T-helper 2 cell (primary cell): ENCODE measurements at places on chromosomes 16 and 17.

GRCh38 chr17:40177275-40177874 is at the start of gene RAPGEFL1:
Gene RAPGEFL1 (plus strand): TSS chr17:40177470. CDS start chr17:40177862, 392 bp downstream.
- DNase-seq: peak; percentile 90

DNA sequence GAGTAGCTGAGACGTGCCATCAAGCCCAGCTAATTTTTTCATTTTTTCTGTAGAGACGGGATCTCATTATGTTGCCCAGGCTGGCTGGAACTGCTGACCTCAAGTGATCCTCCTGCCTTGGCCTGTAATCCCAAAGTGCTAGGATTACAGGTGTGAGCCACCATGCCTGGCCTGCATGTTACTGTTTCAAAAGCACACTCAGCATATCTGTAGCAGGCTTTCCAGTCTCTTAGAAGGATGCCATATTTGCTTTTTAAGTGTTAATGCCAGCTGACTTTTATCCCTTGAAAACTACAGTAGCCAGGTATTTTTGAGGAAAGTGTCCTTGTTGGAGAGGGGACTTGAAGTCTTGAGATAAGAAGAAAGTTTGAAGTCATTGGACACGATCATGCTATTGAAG is 15.3 kb upstream of the SPAG9 start:
- DNase-seq: no peak

DNA sequence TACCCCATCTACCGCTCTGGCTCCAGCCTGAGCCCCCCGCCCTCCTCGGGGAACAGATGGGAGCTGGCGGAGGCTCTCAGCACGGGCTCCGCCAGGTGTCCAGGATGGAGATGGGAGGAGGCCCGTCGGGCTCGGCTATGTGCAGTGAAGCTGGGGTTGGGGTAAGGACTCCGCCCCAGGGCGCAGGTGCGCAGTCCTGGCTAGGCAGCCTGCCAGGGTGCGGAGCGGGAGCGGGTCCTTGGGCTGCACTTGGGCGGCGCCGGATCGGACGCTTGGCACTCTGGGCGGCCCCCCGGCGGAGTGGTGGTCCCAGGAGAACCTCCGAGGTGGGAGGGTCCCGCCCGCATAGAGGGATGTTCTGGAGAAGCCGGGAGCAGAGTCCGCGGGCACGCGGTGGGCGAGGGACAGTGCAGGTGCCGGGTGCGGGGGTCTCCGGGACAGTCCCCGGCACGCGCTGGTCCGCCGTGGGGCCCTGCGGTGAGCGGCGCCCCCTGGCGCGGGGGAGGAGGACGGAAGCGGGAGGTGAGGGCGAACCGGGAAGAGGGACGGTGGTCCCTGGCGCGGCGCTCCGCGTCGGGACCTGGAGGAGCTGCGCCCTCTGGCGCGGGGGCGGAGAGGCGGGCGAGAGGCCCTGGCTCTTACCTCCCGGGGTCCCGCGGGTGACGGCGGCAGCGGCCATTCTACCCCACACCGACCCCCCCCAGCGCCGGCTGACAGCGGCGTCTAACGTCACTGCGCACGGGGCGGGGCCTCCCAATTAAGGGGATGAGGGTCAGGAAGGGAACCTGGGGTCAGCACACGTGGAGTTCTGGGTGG is at the start of gene CAMTA2:
Gene CAMTA2 (minus strand): TSS at position 725 of the 816 bp plus-strand sequence. CDS start 1,453 bp downstream, outside the sequence.
- peak; percentile 83 for DNase-seq

DNA sequence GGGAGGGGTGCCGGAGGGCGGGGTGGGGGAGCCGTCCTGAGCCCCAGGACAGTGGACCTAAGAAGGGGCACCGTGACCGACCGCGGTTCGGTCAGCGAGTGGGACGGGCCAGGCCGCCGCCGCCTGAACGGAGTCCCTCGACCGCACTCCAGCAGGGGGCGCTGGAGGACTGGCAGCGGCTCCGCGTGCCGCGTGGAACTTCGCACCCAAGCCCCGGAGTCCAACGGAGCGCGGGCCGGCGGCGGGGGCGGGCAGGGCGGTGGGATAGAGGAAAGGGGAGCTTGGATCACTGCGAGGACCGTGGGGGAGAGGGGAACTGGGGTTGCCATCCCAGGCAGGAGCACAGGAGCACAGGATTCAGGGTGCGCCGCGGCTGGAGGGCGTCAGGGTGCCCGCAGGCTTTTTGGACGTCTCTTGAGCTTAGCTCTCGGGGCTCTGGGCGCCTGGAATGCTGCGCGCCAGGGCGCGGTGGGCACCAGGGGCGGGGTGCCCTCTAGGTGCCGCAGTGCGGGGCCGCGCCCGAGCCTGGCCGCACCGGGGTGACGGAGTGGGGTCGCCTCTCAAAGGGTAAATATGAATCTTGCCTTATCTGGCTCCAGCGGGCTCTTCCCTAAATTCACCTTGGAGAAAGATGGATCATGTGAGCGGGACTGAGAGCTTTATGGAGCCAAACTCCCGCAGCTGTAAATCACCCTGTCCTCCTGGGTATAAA is 379 bp upstream of the OTOP2 start:
- peak; percentile 57 for DNase-seq

DNA sequence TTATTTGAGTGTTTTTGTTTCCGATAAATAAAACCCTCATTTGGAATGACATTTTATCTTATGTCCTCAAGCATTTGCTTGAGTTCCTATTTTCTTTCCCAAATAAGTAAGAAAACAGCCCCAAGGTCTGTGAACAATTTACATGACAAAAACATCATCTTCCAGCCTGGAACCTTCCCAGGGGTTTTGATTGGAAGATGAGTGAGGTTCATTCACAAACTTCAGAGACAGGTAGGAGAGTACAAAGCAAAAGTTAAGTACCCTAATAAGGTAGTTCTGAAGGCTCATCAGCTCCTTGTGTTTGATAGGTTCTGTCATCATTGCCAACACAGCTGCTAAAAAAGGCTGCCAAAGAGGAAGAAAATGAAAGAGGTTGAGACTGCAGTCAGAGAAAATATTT is 772.8 kb downstream of the CDH8 start:
- no peak for DNase-seq

DNA sequence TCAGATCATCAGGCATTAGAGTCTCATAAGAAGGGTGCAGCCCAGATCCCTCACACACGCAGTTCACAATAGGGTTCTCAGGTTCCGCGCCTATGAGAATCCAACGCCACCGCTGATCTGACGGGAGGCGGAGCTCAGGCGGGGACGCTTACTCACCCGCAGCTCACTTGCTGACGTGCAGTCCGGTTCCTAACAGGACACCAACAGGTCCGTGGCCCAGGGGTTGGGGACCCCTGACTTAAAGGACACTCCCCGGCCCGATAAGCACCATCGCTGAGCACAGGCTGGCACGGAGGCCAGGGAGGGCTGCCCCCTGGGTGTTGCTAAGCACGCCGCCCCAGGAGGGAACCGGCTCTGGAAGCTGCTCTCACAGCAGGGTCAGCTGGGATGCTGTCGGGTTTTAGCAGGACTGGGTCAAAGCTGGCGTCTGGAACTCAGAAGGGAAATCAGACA is 30.1 kb upstream of the BAHCC1 start:
- peak; percentile 28 for DNase-seq

DNA sequence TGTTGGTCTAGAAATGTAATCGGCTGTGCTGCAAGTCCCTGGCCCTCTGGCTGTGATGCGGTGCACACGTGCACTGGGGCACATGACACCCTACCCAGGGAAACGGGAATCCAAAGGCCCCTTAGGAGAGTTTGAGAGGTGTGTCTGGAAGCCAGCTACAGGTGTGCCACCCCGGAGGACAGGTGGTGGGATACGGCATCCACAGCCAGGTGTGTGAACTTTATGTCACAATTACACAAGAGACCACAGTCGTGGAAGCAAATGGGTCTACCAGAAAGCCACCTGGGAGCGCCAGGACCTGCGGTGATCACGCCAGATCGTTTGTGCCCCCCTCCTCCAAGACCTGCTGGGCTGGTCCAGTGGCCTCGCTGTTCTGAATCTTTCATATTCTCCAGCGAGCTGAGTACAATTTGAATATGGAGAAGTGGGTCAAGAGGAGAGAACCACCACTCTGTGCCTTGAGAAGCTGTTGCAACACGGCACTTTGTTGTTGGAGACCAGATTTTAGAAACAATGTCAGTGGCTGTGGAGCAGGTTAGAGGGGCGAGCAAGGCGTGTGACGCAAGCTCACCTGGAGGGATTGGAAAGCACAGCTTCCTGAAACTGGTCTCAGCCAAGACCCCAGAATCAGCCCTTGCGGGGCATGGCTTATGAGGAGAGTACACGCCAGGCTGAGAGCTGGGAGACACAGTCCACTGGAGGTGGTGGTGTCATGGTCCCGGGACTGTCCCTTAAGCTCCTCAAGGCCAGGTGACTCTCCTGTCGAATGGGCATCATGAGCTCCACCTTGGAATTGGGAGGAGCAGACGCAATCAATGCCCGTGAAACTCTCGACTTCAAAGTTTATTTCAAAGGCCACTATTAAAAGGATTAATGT is 37.4 kb downstream of the COX4I1 start:
- no peak for DNase-seq

- no peak for DNase-seq
Observed at GRCh38 chr16:57781741-57782606, 20.3 kb downstream of the KIFC3 start.

GRCh38 chr16:9248162-9248561 is 156.7 kb downstream of the HAPSTR1 start:
- DNase-seq: no peak

DNA sequence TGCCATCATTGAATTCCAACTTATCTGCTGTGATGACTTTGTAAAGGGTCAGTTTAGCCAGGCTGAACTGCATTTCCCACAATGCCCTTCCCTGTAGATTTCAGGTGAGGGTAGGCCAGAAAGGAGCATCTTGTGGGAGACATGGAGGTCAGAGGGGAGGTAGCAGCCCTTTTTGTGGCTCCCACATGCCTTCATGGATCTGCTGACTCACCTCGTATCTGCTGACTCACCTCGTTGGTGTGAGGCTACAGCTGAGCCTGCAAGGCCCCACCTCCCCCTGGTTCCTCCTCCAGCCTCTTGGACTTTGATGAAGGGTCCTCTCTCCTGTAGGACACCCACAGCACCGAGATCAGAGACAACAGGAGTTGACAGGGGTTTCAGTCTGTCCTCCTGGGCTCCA is 102.5 kb downstream of the SALL1 start:
- DNase-seq: no peak

DNA sequence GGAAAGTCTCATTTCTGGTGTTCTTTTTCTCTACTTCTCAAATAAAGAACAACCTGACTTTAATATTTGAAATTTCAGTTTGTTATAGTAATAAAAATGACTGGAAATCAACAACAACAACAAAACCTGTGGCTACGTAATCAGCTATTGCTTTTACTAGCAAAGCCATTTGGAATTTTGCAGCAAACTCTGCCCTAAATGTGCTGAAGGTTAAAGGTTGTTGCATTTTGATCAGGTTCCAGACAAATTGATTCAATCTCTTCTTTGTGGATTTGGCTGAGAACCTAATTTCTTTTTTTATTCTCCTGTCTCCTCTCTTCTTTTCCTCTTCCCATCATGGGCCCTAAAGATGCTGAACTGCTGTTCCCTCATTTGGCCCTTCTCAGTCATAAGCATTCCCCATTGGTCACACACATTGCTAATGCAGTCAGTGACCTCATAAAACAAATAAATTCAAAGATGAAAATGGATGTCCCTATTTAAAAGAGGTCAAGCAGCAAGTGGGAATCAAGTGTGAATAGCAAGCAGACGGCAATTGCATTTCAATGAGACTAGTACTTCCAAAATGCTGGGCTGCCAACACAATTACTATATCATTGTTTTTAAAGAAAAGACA is 795.1 kb upstream of the CDH8 start:
- DNase-seq: no peak

- no peak for DNase-seq
Observed at GRCh38 chr16:63628812-63629211, 1493.1 kb downstream of the CDH11 start.

DNA sequence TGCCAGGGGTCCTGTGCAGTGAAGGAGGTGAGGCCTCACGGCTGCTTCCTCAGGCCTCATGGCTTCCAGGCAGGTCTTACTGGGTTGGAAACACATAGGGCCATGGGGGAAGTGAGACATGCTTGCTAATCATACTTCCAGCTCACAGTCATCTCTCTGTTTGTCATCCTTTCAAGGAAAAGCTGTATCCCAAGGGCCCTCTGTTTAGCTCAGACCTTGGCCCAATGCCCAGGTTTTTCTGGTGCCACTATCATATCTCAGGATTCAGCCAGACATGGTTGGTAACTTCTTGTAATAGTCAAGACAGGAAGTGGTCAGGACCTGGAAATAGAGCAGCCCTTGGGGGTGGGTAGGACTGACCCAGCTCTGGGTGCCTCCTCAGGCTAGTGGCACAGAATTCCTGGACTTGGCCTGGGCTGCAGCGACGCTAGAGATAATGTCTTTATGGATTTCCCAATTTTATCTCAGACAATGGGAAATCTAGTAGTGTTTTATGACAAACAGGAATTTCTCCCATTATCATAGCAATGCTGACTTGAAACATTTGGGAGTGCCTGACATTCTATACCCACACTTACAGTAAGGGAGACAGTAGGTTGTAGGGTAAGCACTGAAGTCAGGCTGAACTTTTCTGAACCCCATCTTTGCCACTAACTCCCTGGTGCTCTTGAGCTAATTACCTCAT is 13.5 kb upstream of the ITGB3 start:
- DNase-seq: no peak
